ENCODE measurements at places on chromosomes 12 and 14. TPM values are rescaled to one million over a fixed set of nuclear protein-coding genes. Genes with fewer than 3 reads are reported as not detected.

The TAS2R13 gene
- total RNA-seq = 0.78 TPM

The RFX4 gene
- total RNA-seq = 0.26 TPM

The GPR137C gene
- 0.86 TPM for total RNA-seq

The METTL17 gene
- total RNA-seq = 57.3 TPM

The PARP2 gene
- total RNA-seq = 15.5 TPM

The STXBP6 gene
- total RNA-seq = 31.1 TPM

The SLC22A17 gene
- 64.3 TPM for total RNA-seq

Measured in mucosa of gallbladder (tissue), 1 donor.